ENCODE measurements at places on chromosomes 16 and 17. TPM values are rescaled to one million over a fixed set of nuclear protein-coding genes. Genes with fewer than 3 reads are reported as not detected.

Gene TAC4
- total RNA-seq = not detected

Gene TMEM114
- total RNA-seq = not detected

Gene RND2
- 0.59 TPM for total RNA-seq

Gene SNRNP25
- 83.5 TPM for total RNA-seq

Gene ZNF597
- 2.7 TPM for total RNA-seq

Gene TM4SF5
- not detected for total RNA-seq

Gene ITGAD
- not detected for total RNA-seq

Gene VMO1
- 0.49 TPM for total RNA-seq

Gene KRT39
- not detected for total RNA-seq

Gene TRPV2
- 34.9 TPM for total RNA-seq

Gene TTYH2
- total RNA-seq = 8.3 TPM

Gene MT1H
- not detected for total RNA-seq

Gene ABI3
- total RNA-seq = not detected

Gene KRTAP4-5
- total RNA-seq = not detected

Gene PSME3IP1
- total RNA-seq = 67.6 TPM

Gene TMIGD1
- total RNA-seq = not detected

Gene CDK5R1
- total RNA-seq = 7.9 TPM

Gene G6PC1
- 0.08 TPM for total RNA-seq

Gene CD300LG
- total RNA-seq = not detected

Gene CRLF3
- 28.6 TPM for total RNA-seq

Gene MYH4
- not detected for total RNA-seq

Gene SYCE1L
- 4.5 TPM for total RNA-seq

Gene BOLA2
- 8.5 TPM for total RNA-seq

Gene ZNF423
- total RNA-seq = 0.49 TPM

Gene KARS1
- 119 TPM for total RNA-seq

Gene PNMT
- 2.4 TPM for total RNA-seq

Gene MAFG
- 57.0 TPM for total RNA-seq

Gene TBC1D3K
- 1.5 TPM for total RNA-seq

Gene GRIN2C
- total RNA-seq = 0.10 TPM

Gene GH2
- total RNA-seq = not detected

Gene HP
- total RNA-seq = 7.0 TPM

Gene TOX3
- 3.4 TPM for total RNA-seq

Gene C16orf96
- 0.15 TPM for total RNA-seq

Gene CACNG5
- 0.21 TPM for total RNA-seq

Gene PRSS27
- 3.3 TPM for total RNA-seq

Gene FOXK2
- 143 TPM for total RNA-seq

Gene ALOX12
- total RNA-seq = not detected

Gene ASB16
- not detected for total RNA-seq

Gene KRT40
- not detected for total RNA-seq

Gene CES1
- 27.5 TPM for total RNA-seq

Gene PRSS36
- 0.23 TPM for total RNA-seq

Gene C16orf92
- not detected for total RNA-seq

Gene MEFV
- total RNA-seq = 0.46 TPM

Gene RRAD
- 4.3 TPM for total RNA-seq

Gene RANBP10
- total RNA-seq = 13.4 TPM

Gene RAB11FIP4
- 10.8 TPM for total RNA-seq

Gene TMUB2
- total RNA-seq = 30.7 TPM

Gene IL34
- total RNA-seq = 5.8 TPM

Gene DPEP2
- total RNA-seq = not detected

Gene SPATA22
- not detected for total RNA-seq

Gene TEPSIN
- 44.9 TPM for total RNA-seq

Gene KCNAB3
- total RNA-seq = 3.5 TPM

Gene ZMYND15
- total RNA-seq = 0.28 TPM

Gene BAHCC1
- total RNA-seq = 77.4 TPM

Gene ODAD4
- total RNA-seq = 0.69 TPM

Data from Panc1 (cell line).